ENCODE measurements at places on chromosomes 7 and 10. TPM values are rescaled to one million over a fixed set of nuclear protein-coding genes. Genes with fewer than 3 reads are reported as not detected.

SRRM3 gene
- total RNA-seq = 0.86 TPM

SYCE1 gene
- total RNA-seq = 0.74 TPM

ZNF425 gene
- total RNA-seq = 1.2 TPM

GRCh38 chr10:22573820-22574569, 140.4 kb downstream of the PIP4K2A start:
- DNase-seq = no peak
- H3K4me3 ChIP-seq = no peak overlapping the region
- H3K27ac ChIP-seq = no peak overlapping the region
- H3K27me3 ChIP-seq = no peaks in the 10 kb centered on the region

DNA sequence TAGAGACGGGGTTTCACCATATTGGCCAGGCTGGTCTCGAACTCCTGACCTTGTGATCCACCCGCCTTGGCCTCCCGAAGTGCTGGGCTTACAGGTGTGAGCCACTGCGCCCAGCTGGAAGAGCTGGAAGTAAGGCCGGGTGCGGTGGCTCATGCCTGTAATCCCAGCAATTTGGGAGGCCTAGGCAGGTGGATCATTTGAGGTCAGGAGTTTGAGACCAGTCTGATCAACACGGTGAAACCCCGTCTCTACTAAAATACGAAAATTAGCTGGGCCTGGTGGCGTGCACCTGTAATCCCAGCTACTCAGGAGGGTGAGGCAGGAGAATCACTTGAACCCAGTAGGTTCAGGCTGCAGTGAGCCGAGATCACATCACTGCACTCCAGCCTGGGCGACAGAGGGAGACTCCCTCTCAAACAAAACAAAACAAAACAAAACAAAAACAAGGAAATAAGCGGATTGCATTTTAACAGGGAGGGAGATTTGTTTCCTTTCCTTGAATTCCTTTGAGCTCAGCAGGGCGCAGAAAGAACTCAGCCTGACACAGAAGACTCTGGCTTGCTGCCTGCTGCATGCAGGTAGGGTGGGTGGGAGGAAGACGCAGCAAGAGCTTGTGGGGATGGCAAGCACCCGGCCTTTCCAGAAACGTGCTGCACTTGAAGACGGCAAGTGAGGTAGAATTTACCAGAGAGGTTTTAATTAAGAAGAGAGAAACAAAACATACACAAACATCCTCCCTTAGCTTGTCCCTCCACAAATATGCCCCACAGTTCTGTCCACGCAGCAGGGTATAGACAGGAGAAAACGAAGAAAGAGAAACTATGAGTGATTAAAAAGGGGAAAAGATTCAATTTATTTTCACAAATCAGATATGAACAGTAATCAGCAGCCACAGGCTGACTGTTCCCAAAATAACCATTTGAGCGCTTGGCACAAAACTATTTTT, 148.0 kb downstream of the RNF216 start:
- DNase-seq = no peak
- peak overlapping the region; percentile 63 for H3K27ac ChIP-seq
- peaks cover 65% of the 10 kb centered on the region for H3K4me1 ChIP-seq
- H3K27me3 ChIP-seq = no peaks in the 10 kb centered on the region
- peaks cover 24% of the 10 kb centered on the region for H3K36me3 ChIP-seq

- no peak overlapping the region for H3K27ac ChIP-seq
- DNase-seq = no peak
- no peak overlapping the region for H3K4me3 ChIP-seq
- no peaks in the 10 kb centered on the region for H3K4me1 ChIP-seq
- H3K27me3 ChIP-seq = no peaks in the 10 kb centered on the region
Measured at GRCh38 chr7:68601826-68602225, 996.4 kb upstream of the AUTS2 start.

All from lower lobe of right lung (tissue), 2 donors.